AG10803 (cell line): ENCODE measurements at places on chromosomes 7 and 10.
A peak's percentile ranks its signal among the peaks of the same experiment; 100 is the strongest.

DNA sequence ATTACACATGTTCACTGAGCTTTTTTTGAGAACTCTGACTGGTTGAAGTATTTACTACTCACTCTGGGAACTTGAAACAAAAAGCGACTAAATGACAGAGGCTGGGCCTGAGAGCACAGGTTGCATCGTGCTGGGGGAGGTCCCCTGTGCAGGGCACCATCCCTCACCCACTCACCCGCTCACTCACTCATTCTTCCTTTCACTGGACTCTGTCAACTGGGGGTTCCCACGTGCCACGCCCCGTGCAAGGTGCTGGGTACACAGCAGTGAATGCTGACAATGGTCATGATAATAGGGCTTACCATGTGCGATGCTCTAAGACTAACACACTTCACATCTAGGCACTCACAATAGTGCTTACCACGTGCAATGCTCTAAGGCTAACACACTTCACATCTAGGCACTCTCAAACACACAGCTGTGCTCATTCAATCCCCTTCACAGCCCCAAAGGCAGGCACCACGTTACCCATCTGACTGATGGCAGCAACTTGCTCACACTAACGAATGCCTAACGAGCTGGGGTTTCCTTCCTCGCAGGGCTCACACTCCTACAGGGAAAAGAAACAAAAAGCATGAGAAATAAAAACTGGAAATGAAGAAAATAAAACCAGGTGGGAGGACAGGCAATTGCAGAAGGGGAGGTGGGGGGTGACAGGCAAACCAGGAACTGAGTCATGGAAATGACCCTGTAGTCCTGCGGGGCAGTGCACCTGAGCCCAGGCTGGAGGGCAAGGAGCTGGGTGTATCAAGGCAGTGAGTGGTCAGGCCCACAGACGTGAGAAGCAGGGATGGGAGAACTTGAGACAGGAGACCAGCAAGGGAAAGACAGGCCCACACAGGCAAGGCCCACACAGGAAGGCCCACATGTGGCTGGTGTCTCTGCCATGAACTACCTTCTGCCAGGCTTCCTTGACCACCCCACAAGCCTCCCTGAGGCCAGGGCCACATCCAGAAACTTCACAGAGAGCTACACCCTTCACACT is 147.0 kb upstream of the FAM20C start:
- DNase-seq = no peak

- DNase-seq = peak; percentile 32
These were observed 51.0 kb downstream of the ORC5 start for GRCh38 chr7:104156842-104157277.

DNA sequence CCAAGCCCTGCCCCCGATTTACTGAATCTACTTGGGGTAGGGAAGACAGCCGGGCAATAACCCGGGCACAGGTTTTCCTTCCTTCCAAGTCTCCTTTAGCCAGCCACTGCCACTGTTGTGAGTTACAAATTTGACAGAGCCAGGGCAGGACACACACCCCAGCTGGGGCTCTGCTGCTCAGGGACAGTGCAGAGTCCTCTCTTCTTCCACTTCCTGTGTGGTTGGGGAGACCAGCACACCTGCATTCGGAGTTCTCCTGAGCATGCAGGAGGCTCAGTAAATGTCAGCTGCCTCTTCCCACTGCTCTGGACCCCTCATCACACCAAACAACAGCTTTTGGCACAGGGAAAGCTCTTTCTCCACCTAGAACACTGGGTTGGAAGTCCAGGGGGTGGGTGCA is 21.3 kb downstream of the CHST15 start:
- DNase-seq = no peak

- DNase-seq = no peak
These were observed 732.8 kb downstream of the ZWINT start for GRCh38 chr10:55628260-55628701.

DNA sequence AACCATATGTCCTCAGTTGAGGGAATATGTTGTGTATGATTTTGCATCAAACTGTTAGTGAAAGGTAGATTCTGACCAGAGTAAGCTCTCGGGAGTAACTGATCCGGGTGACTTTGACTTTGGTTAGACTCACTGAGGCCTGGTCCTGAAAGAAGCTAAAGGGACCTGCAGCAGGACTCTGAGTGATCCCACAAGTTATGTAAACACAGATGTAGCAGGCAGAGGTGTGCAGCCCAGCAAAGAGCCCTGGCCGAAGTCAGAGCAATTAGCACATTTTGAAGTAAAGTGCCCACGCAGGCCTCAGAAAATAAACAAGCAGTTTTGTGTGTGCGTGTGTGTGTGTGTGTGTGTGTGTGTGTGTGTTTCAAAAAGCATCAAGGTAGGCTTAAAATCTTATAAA is 245.6 kb upstream of the FERD3L start:
- no peak for DNase-seq

GRCh38 chr10:35768011-35768410 is 125.9 kb upstream of the FZD8 start:
- DNase-seq = peak; percentile 12

- DNase-seq = no peak
These were observed 767.2 kb downstream of the NXPH1 start for GRCh38 chr7:9200626-9201025.

- DNase-seq = no peak
These were observed 45.3 kb upstream of the BAMBI start for GRCh38 chr10:28631896-28632583.

GRCh38 chr10:86888585-86889381 is 68.6 kb downstream of the MMRN2 start:
- DNase-seq = peak; percentile 60

GRCh38 chr7:101114492-101114891 is 12.4 kb upstream of the SERPINE1 start:
- no peak for DNase-seq

- no peak for DNase-seq
These were observed 49.5 kb downstream of the PALS2 start for GRCh38 chr7:24622646-24623182.

DNA sequence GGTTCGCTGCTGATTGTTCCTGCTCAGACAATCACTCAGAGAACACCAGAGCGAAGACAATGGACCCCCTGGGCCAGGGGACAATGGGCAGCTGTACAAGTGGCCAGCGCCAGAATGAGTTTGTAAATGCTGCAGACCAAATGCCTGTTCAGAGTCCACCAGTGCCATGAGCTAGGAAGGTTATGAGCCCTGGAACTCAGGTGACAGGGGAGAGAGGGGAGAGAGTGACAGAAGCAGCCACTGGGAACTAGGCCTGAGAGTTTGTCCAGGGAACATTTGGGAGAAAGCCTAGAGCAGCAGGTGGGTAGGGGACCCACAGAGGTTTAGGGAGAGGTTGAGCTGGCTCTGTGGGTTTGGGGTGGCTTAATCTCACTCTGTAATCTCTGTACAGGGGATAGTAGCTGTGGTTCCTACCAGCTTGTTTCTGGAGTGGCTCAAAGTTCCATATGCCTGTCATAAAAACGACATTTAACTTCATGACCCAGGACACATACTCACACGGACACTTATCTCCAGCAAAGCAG is 60.4 kb downstream of the C10orf105 start:
- no peak for DNase-seq

DNA sequence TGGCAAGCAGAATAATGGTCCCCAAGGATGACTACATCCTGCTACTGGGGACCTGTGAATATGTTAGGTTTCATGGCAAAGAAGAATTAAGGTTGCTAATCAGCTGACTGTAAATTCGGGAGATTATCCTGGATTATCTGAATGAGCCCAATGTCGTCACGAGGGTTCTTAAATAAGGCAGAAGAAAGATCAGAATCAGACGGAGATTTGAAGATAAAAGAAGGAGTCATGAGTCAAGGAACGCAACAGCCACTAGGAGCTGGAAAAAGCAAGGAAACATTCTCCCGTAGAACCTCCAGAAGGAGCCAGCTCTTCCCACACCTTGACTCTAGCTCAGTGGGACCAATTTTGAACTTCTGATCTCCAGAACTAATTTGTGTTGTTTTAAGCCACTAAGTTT is 82.9 kb upstream of the APBB1IP start:
- no peak for DNase-seq

DNA sequence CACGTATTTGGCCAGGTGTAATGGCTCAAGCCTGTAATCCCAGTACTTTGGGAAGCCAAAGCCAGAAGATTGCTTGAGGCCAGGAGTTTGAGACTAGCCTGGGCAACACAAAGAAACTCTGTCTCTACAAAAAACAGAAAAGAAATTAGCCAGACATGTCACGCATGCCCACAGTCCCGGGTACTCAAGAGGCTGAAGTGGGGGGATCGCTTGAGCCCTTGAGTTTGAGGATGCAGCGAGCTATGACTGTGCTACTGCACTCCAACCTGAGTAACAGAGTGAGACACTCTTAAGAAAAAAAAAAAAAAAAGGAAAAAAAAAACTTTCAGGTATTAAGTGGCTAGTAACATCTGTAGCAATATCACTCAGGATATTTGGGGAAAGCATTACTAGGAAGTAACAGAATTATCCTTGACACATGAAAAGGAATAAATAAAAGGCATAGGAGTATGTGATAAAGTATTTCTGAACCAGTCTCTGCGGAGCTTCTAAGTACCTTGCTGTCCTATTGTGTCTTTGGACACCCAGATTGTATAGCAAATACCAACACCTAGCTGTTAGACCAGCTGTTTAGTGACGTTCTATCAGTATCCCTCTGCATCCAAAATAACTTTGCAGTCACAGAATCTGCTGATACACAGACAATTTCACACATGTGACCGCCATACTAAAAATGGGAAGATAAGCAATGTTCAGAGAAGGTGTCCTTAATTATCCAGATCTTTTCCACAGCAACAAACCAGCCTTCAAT is 74.4 kb downstream of the CYTH3 start:
- no peak for DNase-seq

GRCh38 chr7:92641921-92642511 is 51.8 kb upstream of the FAM133B start:
- peak; percentile 45 for DNase-seq

- DNase-seq = no peak
These were observed 131.1 kb downstream of the ELAPOR2 start for GRCh38 chr7:86928308-86928707.

DNA sequence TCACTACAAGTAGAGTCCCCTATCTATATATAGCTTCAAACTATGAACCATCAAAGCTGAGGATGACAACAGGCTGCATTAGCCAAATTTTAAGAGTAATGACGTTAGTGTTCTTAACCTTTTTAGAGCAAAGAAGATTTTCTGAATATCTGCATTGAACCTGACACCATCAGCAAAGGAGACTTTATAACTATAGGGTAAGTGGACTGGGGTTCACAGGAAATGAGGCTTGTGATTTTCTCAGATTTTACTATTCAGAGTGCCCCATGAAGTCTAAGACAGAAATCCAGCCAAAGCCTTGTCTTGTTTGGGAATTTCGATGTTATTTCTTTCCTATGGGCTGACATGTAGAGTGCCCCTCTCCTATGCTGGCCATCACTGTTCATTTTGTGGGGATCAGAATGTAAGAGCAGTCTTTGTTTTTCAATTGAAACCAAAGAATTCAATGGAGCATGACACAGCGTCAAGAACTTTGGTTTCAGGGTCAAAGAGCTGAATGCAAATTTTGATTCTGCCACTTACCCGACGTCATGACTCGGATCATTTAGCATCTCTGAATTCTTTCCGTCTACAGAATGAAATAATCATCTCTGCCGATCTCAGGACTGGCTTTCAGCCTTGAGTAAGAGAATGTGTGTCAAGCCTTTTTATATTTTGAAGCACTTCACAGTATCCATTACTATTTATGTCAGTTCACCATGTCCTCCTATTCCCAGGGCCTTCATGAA is 52.7 kb downstream of the DENND11 start:
- DNase-seq = no peak

DNA sequence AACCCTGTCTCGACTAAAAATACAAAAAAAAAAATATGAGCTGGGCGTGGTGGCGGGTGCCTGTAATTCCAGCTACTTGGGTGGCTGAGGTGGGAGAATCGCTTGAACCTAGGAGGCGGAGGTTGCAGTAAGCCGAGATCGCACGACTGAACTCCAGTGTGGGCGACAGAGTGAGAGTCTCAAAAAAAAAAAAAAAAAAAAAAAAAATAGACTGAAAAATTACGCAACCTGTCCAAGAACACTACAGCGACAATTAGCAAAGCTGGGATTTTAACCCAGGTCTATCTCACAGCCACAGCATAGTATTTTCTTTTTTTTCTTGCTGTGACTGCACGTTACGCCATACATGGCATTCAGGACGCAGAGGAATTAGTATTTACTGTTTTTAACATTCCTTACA is 1.1 kb upstream of the RABGEF1 start:
- no peak for DNase-seq

DNA sequence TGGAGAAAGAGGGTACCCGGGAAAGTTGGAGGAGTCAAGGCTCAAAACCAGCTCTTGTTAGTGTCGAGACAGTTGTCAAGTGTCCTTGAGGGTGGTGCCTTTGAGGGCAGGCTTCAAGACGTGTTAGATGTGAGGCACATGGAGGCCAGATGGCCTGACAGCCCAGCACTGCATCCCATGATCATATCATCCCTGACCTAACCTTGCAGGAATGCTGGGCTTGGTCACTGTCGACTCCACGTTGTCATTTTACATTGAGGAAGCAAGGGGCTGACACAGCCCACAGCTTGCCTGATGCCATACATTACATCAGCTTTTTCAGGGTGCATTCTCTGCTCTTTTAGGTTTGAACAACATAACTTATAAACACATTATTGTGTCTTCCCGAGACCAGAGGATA is 114.1 kb downstream of the ABCA13 start:
- peak; percentile 82 for DNase-seq

DNA sequence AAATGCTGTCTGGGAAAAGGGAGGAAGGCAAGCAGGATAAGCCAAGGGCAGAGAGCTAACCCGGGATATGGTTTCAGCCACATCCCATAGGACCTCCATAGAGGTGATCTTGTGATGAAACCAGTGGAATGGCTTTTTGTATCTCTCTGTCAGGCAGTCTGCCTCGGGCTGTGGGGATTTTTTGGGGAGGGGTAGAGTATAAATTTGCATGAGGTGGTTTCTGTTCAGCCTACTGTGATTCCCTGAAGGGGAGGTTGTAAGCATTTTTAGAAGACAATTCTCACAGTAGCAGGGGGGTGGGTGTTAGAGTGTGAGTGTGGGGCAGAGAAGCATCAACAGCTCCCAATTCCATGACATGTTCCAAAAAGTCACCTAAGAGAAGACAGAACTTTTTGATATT is 11.8 kb downstream of the OR9A2 start:
- no peak for DNase-seq

DNA sequence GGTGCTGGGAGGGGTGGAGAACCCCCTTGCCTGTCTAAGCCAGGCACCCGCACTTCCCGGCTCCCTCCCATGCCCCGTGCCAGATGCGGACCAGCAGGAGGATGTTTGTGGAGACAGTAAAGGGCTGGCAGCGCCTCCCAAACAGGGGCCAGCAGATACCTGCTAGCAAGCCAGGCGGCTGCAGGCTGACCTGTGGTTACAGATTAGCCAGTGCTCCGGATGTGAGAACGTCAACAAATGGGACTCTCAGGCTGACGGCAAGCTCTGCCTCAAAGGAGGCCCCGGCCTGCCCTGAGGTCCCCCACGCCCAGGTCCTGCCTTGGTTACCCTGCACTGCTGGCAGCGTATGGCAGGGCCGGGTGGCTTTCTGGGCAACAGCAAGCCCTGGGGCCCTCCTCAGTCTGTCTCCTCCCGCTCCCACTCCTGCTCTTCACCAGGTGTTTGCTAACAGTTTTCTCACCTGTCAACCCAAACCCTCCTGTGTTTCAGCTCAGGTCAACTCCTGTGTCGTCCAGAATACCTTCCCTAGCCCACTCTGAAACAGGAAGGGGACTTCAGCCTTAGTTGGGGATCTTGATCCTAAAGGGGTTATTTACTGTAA is 85.4 kb downstream of the NEURL1 start:
- no peak for DNase-seq

GRCh38 chr10:124596116-124596785 is 134.6 kb downstream of the LHPP start:
- DNase-seq = no peak
